ENCODE measurements at places on chromosomes 2 and 18.
A peak's percentile ranks its signal among the peaks of the same experiment; 100 is the strongest.

GRCh38 chr18:13165636-13166423 is 52.7 kb upstream of the LDLRAD4 start:
- DNase-seq = peak; percentile 49

DNA sequence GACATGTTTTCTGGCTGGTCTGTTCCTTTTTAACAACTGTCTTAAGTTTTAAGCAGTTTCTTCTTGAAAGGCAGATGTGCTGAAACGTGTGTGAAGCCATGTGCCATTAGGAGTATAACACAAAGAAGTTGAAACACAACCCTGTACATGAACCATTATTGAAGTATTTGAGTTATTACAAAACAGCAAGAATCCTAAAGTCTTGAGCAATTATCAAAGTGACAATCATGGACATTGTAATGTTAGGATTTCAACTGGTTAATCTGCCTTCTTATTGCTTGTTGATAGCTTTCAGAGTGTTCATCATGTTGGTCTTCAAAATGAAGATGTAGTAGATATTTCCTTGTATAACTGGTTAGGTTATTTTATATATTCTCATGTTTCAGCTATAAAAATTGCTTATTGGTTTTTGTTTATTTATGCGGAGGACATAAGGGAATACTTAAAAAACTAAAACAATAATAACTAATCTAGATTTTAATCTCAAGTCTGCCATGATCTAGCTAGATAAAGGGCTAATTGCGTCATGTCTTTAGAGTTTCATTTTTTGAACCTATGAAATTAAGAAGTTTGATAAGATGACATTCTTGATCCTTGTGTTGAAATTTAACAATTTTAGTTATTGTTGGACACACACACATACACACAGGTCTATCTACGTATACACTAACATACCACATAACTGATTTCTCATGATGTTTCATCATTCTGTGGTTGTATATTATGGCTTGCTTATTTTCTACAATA is 21.1 kb downstream of the PPP1R1C start:
- no peak for DNase-seq

GRCh38 chr18:2395427-2396161 is 175.7 kb downstream of the METTL4 start:
- no peak for DNase-seq

GRCh38 chr2:96265349-96265839 is 403 bp downstream of the TMEM127 start:
- no peak for DNase-seq

DNA sequence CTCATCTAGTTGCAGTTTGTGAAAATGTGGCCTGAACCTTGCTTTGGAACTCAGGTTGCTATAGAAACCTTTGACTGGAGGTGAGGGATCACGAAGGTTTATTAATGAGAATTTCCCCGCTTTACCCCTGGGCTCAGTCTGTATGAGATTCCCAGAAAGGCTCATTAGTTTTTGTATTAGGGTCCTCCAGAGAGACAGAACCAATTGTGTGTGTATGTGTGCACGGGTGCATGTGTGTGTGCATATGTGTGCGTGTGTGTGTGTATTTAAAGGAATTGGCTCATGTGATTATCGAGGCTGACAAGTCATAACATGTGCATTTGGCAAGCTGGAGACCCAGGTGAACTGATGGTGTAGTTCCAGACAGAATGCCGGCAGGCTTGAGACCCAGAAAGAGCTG is 113.8 kb upstream of the DLX2 start:
- DNase-seq = no peak

- DNase-seq = no peak
Measured at GRCh38 chr2:236254001-236254400, 10.2 kb downstream of the ASB18 start.

GRCh38 chr2:165067643-165068486 is 112.5 kb upstream of the SLC38A11 start:
- peak; percentile 68 for DNase-seq

DNA sequence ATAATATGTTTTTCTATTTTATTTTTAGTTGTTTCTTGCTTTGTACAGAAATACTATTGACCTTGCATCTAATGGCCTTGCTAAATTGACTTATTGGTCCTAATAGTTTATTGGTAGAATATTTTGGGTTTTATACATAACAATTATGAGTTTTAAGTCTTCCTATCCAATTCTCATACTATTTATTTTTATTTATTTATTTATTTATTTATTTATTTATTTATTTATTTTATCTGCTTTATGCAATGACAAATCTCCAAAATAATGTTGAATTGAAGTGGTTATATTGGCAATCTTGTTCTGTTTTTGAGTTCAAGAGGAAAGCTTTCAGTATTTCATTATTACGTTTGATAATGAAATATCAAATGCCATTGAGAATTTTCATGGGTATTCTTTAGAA is 488.3 kb downstream of the CDH2 start:
- DNase-seq = no peak

- no peak for DNase-seq
Measured at GRCh38 chr2:168742258-168742932, 60.0 kb upstream of the NOSTRIN start.

- no peak for DNase-seq
Measured at GRCh38 chr2:70526126-70526525, 27.5 kb downstream of the TGFA start.

GRCh38 chr2:231018184-231018583 is 19.1 kb upstream of the C2orf72 start:
- no peak for DNase-seq

GRCh38 chr2:46643951-46644350 is 164.6 kb downstream of the TMEM247 start:
- no peak for DNase-seq

- DNase-seq = no peak
Measured at GRCh38 chr2:58334414-58334813, 93.3 kb upstream of the FANCL start.

GRCh38 chr18:59737776-59738300 is 40.6 kb upstream of the CCBE1 start:
- DNase-seq = no peak

DNA sequence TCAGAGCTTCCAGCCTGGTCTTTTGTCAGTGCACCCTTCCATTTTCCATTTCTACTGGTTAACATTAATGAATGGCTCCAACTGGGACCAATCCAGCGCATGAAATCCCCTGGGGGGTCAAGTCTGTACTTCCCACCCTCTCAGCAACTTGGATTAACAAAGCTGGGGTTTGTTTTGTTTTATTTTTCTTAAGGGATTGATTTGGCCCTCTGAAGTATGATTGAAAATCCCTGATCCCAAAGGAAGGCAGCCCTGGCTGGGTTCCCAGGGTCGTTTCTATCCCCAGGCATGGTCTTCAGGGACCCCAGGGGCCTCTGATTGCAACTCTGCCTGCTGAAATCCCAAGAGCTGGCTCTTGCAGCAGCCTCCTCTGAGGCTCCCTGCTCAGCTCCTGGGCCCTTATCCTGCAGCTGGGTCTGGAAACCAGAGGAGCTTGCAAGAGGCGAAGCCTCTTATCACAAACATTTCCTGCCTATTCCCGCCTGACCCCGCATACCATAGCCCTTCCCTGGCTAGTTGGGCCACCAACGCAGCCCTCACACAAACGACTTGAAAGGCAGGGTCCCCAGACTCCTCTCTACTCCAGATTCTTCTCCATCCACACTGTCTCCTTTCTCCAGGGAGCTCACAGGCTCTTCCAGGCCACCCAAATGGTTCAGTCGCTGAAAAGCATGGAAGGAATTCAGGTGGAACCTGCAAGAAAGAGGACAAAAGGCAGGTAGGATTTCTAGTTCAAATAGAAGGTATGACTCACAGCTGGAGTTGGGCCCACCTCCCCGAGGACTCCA is 109.7 kb upstream of the PKDCC start:
- no peak for DNase-seq

DNA sequence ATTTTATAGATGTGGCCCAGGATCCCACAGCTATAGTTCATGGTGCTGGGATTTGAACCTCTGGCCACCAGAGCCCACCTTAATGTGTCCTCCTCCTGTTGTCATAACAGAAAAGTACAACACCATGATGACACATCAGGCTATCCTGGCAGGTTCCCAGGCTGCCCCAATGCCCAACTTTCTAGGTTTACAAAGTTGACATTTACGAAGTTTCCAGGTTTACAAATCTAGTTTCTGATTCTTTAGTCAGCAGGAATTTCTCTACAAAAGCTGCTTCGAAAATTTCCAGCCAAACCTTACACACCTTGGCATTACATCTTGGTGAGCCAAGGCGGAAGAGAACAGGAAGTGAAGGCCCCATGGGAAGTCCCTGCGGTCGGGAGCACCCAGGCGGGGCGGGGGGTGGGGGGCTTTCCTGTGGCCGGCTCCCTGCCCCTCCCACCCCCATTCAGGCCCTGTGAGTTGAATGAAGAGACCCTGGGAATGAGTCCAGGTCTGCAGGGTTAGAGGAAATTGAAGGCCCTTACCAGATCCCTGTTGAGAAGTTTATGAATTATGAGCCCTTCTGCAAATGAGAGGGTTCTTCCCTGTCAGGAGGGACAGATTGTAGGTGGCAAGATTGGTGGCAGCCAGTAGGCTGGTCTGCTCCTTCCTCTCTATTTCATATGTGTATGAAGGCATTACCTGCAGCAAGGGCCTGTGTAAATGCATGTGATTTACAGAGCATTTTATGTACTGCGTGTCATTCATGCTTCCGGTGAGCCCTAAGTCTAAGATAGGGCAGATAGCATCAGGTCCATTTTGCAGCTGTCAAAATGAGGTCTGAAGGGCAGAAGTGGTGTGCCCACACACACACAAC is 11.1 kb upstream of the IL1RN start:
- DNase-seq = no peak

GRCh38 chr2:181585732-181586131 is 71.2 kb downstream of the CERKL start:
- DNase-seq = peak; percentile 65

- no peak for DNase-seq
Measured at GRCh38 chr2:170942615-170943014, 13.6 kb downstream of the GORASP2 start.

DNA sequence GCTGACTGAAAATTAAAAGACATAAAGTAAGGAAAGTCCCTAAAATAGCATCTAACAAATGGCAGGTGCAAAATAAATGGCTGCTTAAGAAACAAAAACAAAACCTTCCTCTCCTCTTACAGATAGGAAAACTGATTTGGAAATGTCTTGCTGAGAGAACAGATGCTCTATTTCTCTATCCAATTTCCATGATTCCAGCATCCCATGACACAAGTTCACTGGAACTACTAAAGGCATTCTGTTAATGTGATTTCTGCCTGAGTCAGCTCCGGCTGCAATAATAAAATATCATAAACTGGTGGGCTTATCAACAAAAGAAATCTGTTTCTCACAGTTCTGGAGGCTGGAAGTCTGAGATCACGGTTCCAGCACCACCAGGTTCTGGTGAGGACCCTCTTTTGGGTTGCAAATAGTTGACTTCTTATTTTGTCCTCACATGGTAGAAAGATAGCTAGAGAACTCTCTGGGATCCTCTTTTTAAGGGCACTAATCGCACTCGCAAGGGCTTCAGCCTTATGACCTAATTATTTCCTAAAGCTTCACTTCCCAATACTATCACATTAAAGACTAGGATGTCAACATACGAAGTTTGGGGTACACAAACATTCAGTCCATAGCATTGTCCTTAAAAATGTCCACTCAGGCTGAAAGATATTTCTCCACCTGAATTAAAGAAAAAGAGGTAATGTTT is 78.2 kb upstream of the GALNT3 start:
- no peak for DNase-seq

GRCh38 chr2:78351208-78351607 is 674.3 kb upstream of the REG3G start:
- peak; percentile 9 for DNase-seq

GRCh38 chr2:80476535-80477117 is 172.1 kb upstream of the LRRTM1 start:
- DNase-seq = no peak

- DNase-seq = no peak
Measured at GRCh38 chr2:85806358-85807118, 52.7 kb downstream of the ATOH8 start.

DNA sequence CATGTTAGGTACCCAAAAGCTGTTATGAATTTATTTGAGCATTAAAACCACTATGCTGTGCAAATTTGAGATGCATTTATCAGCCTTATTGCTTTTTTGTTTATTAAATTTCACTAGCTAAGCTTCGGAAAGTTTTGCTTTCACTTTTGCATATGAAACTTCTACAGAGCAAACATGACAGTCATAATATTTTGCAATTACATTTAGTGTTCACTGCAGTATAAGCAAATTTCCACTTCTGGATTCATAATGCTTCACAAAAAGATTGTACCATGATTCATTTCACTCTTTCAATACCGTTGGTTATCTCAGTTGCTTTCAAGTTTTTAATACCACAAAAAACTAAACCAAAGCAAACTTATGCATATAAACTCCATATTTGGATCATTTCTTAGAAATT is 228.7 kb upstream of the SLC8A1 start:
- no peak for DNase-seq

DNA sequence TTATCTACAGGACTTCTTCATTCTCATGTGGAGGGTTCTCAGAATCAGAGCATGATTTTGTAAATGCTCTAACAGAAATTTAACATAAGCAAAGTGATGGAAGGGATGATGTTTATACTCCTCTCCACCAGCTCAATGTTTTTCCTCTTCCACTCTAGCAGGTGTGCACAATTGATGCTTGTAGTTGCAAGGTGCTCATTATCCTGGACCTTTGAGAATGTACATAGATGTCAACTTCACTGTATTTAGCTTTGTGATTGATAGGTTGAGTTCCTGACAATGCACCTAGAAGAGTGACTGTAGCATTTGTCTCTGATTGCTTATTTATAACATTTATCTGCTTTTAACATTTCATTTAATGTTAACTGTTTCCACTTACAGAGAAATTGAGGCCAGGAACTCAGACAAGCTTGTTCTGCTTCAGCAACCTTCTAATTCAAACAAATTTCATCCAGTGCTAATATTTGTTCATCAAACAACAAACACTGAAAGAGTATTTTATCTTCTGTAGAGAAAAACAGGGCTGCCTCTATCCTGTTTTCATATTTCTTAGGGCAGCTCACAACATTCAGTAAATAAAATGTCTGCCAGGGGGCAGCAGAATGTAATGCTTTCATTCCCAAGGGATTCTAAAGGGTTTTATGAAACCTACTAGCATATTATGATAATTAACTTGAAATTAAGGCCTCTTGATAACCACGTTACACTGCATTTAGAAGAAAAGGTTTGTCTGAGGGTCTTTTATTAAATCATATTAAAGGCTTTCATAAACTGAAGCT is 127.9 kb upstream of the NOL4 start:
- DNase-seq = peak; percentile 100

DNA sequence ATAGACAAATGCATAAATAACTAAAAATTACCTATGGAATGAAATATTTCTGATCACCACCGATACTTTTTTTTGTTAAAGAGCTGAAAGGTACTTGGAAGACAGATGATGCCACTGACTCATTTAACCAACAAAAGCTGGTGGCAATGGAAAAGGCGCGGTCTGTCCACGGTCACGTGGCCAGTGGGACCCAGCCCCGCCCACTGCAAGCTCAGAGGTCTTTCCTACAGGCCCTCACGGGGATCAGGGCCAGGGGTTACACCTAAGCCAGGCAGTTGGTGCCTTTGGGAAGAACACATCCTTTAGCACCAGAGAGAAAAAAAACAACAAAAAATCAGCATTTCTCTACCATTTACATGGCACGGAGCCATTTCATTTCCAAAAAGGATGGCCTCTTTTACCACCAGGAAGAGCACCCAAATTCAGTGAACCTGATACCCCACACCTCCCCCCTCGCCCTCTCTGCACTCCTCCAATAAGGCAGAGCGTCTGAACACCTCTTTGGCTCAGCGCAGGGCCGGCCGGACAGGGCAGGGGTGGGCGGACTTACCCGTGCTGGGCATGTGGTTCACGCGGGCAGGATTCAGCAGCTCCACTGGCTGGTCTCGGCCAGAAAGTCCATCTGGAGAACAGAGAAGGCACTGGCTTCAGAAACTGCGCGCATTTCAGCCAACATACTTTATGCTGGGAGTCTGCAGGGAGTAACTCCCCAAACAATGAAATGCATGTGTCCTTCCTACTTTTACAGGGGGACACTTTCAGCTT is 164.6 kb downstream of the HDAC4 start:
- peak; percentile 32 for DNase-seq
